ENCODE measurements at places on chromosomes 5 and 9.
A peak's percentile ranks its signal among the peaks of the same experiment; 100 is the strongest.

- DNase-seq, result peak; percentile 76
Measured at GRCh38 chr5:138752951-138753793, at the start of gene CTNNA1. TSS of gene CTNNA1 (plus strand) at chr5:138753425. CDS start at chr5:138781925, 28,500 bp downstream.

DNA sequence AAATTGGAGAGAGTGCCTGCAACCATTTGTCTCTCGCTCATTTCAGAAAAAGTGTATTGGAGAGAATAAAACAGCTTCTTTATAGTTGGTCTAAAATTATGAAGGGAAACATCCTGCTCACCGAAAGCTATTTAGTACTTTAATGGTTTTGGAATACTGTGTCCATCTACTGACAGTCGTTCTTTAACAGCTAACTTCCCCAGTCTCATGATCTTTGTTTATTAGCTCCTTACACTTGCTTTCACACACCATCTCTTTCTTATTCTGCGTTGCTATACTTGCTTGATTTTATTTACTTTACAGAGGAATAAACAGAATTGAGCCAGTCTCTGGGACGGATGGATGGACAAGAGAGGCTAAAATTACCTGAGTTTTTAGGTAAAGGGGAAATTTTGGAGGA lies 229.3 kb downstream of the CCDC171 start:
- no peak for DNase-seq

- DNase-seq, result no peak
Measured at GRCh38 chr5:171310212-171310818, 1.3 kb downstream of the TLX3 start.

DNA sequence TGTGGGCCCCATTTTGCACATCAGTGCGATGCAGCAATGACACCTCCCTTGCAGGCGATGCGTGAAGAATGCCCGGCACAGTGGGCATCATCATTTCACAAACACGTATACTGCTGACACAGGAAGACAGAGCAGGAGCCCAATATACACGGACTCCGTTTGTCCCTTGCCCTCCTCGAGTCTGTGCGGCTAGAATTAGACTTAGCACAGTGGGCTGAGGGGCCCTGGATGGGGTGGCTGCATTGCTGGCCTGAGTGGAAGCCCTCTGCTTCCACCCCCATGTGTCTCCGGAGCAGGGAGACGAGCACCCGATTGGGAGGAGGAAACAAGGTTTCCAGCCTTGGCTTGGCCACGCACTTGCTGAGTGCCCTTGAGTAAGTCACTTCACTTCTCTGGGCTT lies 40.8 kb downstream of the GSN start:
- DNase-seq, result no peak

GRCh38 chr5:77312413-77312812 lies 101.9 kb downstream of the PDE8B start:
- DNase-seq, result peak; percentile 30

- peak; percentile 77 for DNase-seq
Measured at GRCh38 chr9:21682981-21683380, 119.5 kb upstream of the MTAP start.

DNA sequence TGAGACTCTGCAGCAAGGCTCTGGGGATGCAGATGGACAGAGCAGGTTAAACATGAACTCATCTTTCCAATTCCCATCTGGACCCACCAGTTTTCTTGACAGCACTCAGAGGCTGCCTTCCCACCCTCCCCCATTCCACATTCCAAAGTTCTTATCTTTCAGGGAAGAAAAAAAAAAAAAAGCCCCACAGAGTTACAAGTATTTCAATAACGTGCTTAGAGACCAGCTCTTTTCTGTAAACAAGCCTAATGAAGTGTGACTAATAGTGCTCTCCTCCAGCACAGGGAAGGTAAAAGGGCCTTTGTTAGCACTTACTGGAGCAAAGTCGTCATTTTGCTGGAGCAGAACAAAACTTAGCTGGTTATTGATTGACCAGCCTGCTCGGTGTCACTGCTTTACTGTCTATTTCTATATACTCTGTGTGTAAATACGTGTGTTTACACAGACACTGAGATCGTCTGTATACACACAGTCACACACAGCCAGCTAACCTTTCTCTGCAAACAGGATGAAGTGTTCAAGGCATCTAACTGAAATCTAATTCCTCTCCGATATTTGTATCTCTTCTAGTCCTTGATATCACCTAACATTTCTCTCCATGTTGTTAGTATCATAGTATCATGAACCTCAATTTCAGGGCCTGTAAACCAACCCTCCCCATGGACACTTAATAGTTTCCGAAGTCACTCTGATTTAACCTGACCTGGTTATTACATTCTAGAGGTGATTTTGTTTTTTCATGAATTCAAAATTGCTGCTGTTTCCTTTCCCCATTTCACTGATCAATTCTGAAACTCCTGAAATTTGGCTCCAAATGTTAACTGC lies 84.9 kb downstream of the ZNF608 start:
- DNase-seq, result peak; percentile 93

DNA sequence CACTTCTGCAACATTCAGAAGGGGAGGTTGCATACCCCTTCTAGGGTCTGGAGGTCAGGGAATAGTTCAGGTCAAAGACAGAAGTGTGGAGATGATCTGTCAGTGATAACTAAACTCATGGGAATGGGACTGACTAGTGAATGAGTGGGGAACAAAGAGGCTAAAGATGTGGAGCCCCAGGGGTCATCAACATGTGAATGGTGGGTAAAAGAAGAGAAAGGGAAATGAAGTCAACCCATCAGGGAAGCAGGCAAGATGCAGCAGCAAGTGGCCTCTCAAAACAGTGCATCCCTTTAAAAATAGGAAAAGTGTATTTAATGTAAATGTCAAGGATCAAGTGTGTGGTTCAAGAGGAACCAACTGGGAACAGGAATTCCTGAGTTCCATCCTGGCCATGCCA lies 69.9 kb downstream of the PLPPR1 start:
- no peak for DNase-seq

- DNase-seq, result peak; percentile 18
Measured at GRCh38 chr5:83724935-83725334, 4.3 kb upstream of the HAPLN1 start.

DNA sequence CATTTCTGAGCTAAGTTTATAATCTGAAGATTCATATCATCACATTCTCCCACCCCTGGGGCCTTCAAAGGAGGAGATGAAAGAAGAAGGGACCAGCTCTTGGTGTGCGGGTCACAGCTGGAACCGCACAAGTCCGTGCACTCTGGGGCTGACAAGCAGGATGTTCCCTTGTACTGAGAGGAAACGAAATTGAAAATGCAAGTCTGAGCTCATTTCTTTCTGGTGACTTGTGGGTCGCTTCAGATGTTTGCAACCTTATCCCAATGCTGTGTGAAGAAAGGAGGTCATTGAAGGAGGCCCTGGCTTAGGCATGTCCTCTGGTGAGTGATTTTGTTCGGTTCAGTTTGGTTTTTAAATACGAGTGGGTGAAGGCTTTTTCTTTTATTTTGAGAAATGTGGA lies 59.6 kb downstream of the C9orf152 start:
- peak; percentile 29 for DNase-seq

GRCh38 chr5:81739291-81739690 lies 11.6 kb downstream of the SSBP2 start:
- no peak for DNase-seq

DNA sequence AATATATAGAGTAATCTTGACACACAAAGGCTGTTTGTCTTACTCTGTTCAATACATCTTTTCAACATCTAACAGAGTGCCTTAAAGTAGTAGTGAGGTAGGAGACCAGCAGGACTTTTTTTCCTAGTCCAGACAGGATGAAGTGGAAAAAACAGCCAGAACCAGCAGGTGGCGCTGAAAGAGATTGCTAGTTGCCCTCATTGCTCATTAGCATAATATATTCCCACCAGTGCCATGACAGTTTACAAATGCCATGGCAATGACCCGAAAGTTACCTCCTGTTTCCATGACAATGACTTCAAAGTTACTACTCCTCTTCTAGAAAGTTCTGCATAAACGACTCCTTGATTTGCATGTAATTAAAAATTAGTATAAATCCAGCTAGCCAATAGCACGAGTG lies 387.4 kb downstream of the ACTL7B start:
- peak; percentile 39 for DNase-seq

GRCh38 chr5:108025957-108026356 lies 355.2 kb upstream of the EFNA5 start:
- DNase-seq, result no peak

- DNase-seq, result no peak
Measured at GRCh38 chr9:91915524-91916263, 34.3 kb downstream of the ROR2 start.

- DNase-seq, result no peak
Measured at GRCh38 chr9:37011530-37011929, 22.5 kb downstream of the PAX5 start.

GRCh38 chr5:149583394-149583793 lies 2.1 kb downstream of the ARHGEF37 start:
- DNase-seq, result no peak

- DNase-seq, result peak; percentile 18
Measured at GRCh38 chr9:82891321-82891720, 171.6 kb downstream of the RASEF start.

GRCh38 chr9:2158766-2159430 lies 143.8 kb downstream of the SMARCA2 start:
- no peak for DNase-seq

DNA sequence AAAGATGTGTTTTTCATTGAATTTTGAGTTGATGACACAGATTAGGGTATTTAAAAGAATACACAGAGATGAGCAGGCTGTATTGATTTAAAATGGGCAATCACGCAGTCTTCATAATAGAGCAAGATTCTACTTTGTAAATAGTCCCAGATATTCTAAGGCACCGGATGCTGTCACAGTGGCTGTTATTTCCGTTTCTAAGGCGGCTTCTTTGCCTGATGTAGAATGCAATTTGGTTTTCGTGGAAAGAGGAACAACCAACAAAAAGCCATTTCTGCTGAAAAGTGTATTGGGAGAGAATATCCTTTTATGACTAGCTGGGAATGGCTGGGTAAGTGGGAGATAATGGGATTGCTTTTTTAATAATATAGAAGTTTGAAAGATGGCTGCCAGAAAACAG lies 17.5 kb downstream of the PRKACG start:
- DNase-seq, result no peak

DNA sequence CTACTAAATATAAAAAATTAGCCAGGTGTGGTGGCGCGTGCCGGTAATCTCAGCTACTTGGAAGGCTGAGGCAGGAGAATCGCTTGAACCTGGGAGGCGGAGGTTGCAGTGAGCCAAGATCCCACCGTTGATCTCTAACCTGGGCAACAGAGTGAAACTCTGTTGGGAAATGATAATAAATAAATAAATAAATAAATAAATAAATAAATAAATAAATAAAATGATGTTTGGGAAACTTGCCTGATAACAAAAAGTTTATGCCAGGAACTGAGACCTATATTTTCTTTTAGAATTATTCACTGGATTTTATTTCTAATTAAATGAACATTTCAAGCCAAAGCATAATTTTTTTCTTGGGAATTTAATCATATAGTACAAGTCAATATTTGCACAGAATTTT lies 189.3 kb upstream of the CTNND2 start:
- DNase-seq, result no peak

GRCh38 chr5:135030956-135031812 lies 2.8 kb downstream of the PITX1 start:
- DNase-seq, result no peak

- DNase-seq, result no peak
Measured at GRCh38 chr9:114694719-114695269, 12.8 kb upstream of the TEX48 start.

GRCh38 chr5:56169281-56169680 lies 63.8 kb downstream of the ANKRD55 start:
- peak; percentile 84 for DNase-seq

- DNase-seq, result peak; percentile 11
Measured at GRCh38 chr9:126661521-126662251, 48.0 kb downstream of the LMX1B start.

GRCh38 chr9:79046401-79046800 lies 525.4 kb upstream of the TLE4 start:
- DNase-seq, result peak; percentile 40

- DNase-seq, result no peak
Measured at GRCh38 chr5:179397516-179397915, 52.3 kb upstream of the ADAMTS2 start.

DNA sequence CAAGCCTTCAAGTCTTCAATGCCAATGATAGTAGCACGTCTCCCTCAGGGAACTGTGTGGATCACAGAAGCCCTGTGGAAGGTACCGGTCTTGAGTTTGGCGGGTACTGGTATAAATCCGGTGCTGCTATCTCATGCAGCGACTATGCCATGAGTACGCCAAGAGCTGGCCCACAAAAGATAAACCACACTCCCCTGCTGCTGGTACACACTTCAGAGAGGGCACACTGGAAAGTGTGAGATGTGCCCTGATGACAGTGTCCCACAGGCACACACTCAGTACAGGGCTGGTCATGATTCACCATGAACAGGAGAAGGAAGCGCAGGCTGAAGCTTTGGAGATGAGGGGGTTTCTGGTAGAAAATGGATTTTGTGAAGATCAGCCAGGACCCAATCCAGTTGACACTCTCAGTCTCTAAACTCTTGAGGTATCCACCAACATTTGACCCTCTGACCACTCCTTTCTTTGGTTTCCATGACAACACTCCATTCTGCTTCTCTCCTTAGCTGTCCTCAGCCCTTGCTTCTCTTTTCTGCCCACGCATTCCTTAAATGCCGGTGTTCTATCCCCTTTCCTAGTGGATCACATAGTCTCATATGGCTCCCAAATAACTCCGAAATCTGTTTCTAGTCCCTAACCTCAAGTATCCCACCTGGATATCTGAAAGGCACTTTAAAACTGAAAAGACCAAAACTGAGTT lies 5.1 kb downstream of the AMACR start:
- DNase-seq, result no peak

DNA sequence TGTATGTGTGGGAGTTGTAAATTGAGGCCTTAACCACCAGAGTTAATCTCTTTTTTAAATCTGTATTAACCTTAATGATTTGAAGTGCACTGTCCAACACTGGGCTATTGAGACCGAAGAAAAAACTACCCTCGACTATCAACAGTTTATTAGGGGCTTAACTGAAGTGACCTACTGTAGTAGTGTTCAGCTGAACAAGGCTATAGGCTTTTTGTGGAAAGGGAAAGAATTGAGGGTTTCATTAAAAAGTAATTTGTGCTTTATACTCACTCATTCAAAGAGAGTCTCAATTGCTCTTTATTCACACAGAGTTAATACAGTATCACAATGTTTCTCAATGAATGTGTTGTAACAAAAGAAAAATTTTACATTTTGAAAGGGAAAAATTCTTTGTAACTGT lies 267.5 kb downstream of the SLF1 start:
- no peak for DNase-seq

DNA sequence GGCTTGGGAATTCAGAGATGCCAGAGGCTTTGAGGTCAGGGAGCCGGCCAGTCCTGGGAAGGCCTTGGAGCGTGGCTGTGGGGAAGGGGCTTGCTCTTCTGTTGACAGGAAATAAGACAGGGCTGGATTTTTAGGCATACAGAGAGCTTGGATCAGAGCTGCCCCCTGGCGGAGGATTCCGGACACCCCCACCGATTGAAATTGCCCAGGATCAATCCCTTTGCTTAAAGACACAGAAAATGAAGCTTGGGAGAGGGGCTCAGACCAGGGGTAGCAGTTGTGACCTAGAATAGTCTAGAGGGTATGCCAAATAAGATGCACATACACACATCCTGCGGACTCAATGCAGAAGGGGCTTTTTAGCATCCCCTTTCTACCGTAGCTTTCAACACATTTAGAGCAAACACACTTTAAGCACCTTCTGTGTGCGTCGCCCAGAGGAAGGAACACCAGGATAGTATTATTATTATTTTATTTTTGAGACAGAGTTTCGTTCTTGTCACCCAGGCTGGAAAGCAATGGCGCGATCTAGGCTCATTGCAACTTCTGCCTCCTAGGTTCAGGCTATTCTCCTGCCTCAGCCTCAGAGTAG lies 1.7 kb upstream of the NTMT1 start:
- DNase-seq, result peak; percentile 59

GRCh38 chr9:126704157-126704891 lies 90.6 kb downstream of the LMX1B start:
- peak; percentile 33 for DNase-seq
